ENCODE measurements at places on chromosomes 12 and 14. TPM values are rescaled to one million over a fixed set of nuclear protein-coding genes. Genes with fewer than 3 reads are reported as not detected.

GRCh38 chr14:51498411-51499227 is 153.1 kb upstream of the FRMD6 start:
- H3K4me3 ChIP-seq = no peak overlapping the region
- H3K4me1 ChIP-seq = no peaks in the 10 kb centered on the region
- no peak overlapping the region for H3K27ac ChIP-seq
- no peak for DNase-seq

- no peak overlapping the region for H3K4me3 ChIP-seq
- H3K27ac ChIP-seq = no peak overlapping the region
- no peaks in the 10 kb centered on the region for H3K27me3 ChIP-seq
- no peaks in the 10 kb centered on the region for H3K4me1 ChIP-seq
- DNase-seq = no peak
Observed at GRCh38 chr12:101019667-101020066, 190.4 kb downstream of the SLC5A8 start.

DNA sequence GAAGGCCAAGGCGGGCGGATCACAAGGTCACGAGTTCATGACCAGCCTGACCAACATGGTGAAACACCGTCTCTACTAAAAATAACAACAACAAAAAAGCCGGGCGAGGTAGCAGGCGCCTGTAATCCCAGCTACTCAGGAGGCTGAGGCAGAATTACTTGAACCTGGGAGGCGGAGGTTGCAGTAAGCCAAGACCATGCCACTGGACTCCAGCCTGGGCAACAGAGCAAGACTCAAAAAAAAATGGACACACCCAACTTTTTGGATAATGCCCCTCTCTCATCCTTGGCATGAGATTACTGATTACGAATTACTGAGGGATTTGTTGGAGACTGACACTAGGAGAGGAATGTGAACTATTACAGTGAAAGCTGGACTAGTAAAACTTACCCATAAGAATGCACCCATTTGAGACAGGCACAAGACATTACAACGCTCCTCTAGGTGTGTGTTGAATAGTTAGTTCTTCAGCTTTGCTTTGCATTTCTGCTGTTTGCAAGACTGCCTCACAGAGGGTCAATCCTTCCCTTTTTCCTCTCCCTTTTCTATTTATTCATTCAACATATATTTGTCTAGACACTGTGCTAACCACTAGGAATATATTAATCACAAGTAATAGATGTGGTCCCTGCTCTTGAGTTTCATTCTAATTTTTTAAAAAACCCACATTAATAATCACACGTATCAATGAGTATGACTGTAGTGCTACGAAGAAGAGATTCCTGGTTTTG is 46.0 kb upstream of the OR5AU1 start:
- no peaks in the 10 kb centered on the region for H3K27me3 ChIP-seq
- no peak overlapping the region for H3K4me3 ChIP-seq
- peaks cover 45% of the 10 kb centered on the region for H3K36me3 ChIP-seq
- no peak overlapping the region for H3K27ac ChIP-seq
- DNase-seq = no peak
- H3K4me1 ChIP-seq = peaks cover 15% of the 10 kb centered on the region

- peaks cover 80% of the 10 kb centered on the region for H3K4me1 ChIP-seq
- H3K27ac ChIP-seq = no peak overlapping the region
- no peak overlapping the region for H3K4me3 ChIP-seq
Observed at GRCh38 chr14:72515779-72516770, 377.8 kb downstream of the DPF3 start.

- no peaks in the 10 kb centered on the region for H3K36me3 ChIP-seq
- H3K4me1 ChIP-seq = no peaks in the 10 kb centered on the region
- H3K27ac ChIP-seq = no peak overlapping the region
- H3K4me3 ChIP-seq = no peak overlapping the region
- no peak for DNase-seq
Observed at GRCh38 chr12:105736498-105736897, 402.3 kb downstream of the NUAK1 start.

DNA sequence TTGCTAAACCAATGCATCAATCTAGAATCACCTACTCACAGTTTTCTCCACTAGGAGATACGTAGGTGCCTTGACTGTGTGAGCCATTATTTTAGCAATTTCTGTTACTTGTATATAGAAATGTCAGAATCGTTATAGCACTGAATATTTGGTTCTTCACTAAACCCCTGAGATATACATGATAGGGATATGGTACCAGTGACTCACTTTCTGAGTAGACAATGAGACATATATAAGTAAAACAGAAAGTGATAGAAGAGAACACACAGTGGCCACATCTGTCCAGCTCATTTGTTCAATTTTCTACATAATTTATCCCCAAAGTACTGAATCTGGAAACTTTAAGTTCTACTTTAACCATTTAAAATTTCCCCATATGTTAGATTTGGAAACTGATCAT is 1505.5 kb upstream of the TMEM132C start:
- peaks cover 6% of the 10 kb centered on the region for H3K4me1 ChIP-seq
- peaks cover 2% of the 10 kb centered on the region for H3K36me3 ChIP-seq
- no peak for DNase-seq
- no peak overlapping the region for H3K4me3 ChIP-seq
- no peaks in the 10 kb centered on the region for H3K27me3 ChIP-seq
- no peak overlapping the region for H3K27ac ChIP-seq

DNA sequence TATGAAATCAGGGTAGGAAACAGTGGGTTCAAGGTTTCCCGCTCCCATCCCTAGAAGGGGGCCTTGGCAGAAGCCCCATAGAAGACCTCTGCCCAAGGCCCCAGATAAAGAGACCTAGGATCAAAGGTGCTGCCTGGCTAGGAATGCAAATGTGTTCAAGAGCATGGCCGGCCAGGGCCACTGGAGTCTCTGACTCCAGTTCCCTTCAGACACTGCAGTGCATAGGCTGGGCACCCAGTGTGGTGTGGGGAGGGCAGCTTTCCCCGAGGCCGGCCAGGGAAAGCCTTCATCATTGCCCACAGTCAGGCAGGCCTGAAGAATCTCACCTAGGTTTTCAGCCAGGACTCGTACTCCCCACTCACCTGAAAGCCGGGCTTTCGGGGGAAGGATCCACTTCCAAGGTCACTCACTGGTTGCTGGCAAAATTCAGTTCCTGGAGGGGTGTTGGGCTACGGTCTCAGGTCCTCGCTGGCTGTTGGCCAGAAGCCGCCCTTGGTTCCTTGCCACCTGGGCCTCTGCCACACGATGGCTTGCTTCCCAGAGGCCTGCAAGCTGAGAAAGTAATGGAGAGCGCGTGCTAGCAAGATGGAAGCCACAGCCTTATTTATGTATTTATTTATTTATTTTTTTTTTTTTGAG is 9.7 kb upstream of the PEBP1 start:
- peaks cover 3% of the 10 kb centered on the region for H3K4me1 ChIP-seq
- DNase-seq = no peak
- no peak overlapping the region for H3K4me3 ChIP-seq
- no peaks in the 10 kb centered on the region for H3K36me3 ChIP-seq
- no peak overlapping the region for H3K27ac ChIP-seq

GRCh38 chr14:101125719-101126651 is 222.5 kb upstream of the RTL1 start:
- no peak overlapping the region for H3K4me3 ChIP-seq
- H3K36me3 ChIP-seq = no peaks in the 10 kb centered on the region
- H3K27ac ChIP-seq = no peak overlapping the region
- no peaks in the 10 kb centered on the region for H3K27me3 ChIP-seq
- peaks cover 7% of the 10 kb centered on the region for H3K4me1 ChIP-seq

GRCh38 chr12:112986291-112986800 is 8.0 kb downstream of the OAS2 start:
- peak overlapping the region; percentile 22 for H3K27ac ChIP-seq
- peaks cover 86% of the 10 kb centered on the region for H3K4me1 ChIP-seq
- DNase-seq = no peak
- H3K36me3 ChIP-seq = peaks cover 92% of the 10 kb centered on the region
- H3K27me3 ChIP-seq = no peaks in the 10 kb centered on the region

- no peak for DNase-seq
- peaks cover 18% of the 10 kb centered on the region for H3K27me3 ChIP-seq
- H3K4me3 ChIP-seq = no peak overlapping the region
- H3K4me1 ChIP-seq = peaks cover 12% of the 10 kb centered on the region
- H3K27ac ChIP-seq = no peak overlapping the region
Observed at GRCh38 chr12:111759991-111760390, 6.7 kb upstream of the ALDH2 start.

GRCh38 chr12:19978193-19978592 is 390.1 kb upstream of the PDE3A start:
- H3K4me3 ChIP-seq = no peak overlapping the region
- no peak for DNase-seq
- no peaks in the 10 kb centered on the region for H3K36me3 ChIP-seq

- peaks cover 5% of the 10 kb centered on the region for H3K36me3 ChIP-seq
- H3K27ac ChIP-seq = no peak overlapping the region
- no peak for DNase-seq
- no peaks in the 10 kb centered on the region for H3K27me3 ChIP-seq
Observed at GRCh38 chr12:50082644-50083043, 2.5 kb upstream of the SMARCD1 start.

Gene CMKLR1
- total RNA-seq = not detected

Gene GUCY2C
- total RNA-seq = not detected

Gene RNASE2
- not detected for total RNA-seq

Gene KRT74
- total RNA-seq = not detected

Gene LRTM2
- not detected for total RNA-seq

All from activated T-helper 1 cell treated with anti-CD3 and anti-CD28 coated beads, Interleukin-12 subunit alpha, Interleukin-12 subunit beta, Interleukin-2, Interleukin-4 antibody, amounts not matched to agents 30 ng/mL and 10 ng/mL and 1 ng/mL, durations not matched to agents 14 hours and 24 hours and 36 hours (primary cell).